ENCODE measurements at places on chromosomes 12 and 14. TPM values are rescaled to one million over a fixed set of nuclear protein-coding genes. Genes with fewer than 3 reads are reported as not detected.

GRCh38 chr14:89368490-89369477, 48.2 kb downstream of the FOXN3 start:
- no peak for DNase-seq

- no peak for DNase-seq
Measured at GRCh38 chr14:26255213-26255612, 342.6 kb downstream of the NOVA1 start.

- DNase-seq = no peak
Measured at GRCh38 chr14:20441461-20441860, 5.5 kb upstream of the KLHL33 start.

GRCh38 chr14:64965356-64966000, 6.7 kb downstream of the RAB15 start:
- no peak for DNase-seq

Gene BMP4
- 3.7 TPM for total RNA-seq

Gene BCL11B
- total RNA-seq = 2.6 TPM

Data from glutamatergic neuron (in vitro differentiated cells).